ENCODE measurements at places on chromosomes 7 and 10.
A peak's percentile ranks its signal among the peaks of the same experiment; 100 is the strongest.

DNA sequence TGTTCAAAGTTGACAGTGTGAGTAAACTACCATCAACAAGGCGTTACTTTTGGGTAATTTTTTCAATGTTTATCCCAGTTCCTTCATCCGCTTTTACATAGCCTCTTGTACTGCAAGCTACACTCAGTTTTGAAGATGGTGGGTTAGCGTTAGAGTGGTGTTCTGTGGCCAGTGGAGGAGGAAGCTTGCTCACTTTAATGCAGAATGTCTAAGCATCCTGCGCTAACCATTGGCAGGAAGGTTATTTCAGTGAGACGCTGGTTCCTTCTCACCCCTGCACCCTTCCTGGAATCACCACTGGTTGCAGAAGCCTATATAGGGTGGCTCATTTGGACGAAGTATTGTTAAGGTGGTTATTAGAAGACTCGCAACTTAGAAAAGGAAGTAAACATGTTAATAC lies 159.1 kb downstream of the CELF2 start:
- H3K27ac ChIP-seq, result no peak overlapping the region
- H3K36me3 ChIP-seq, result peaks cover 79% of the 10 kb centered on the region
- DNase-seq, result peak; percentile 72
- H3K27me3 ChIP-seq, result no peaks in the 10 kb centered on the region
- peak overlapping the region; percentile 89 for H3K4me3 ChIP-seq

DNA sequence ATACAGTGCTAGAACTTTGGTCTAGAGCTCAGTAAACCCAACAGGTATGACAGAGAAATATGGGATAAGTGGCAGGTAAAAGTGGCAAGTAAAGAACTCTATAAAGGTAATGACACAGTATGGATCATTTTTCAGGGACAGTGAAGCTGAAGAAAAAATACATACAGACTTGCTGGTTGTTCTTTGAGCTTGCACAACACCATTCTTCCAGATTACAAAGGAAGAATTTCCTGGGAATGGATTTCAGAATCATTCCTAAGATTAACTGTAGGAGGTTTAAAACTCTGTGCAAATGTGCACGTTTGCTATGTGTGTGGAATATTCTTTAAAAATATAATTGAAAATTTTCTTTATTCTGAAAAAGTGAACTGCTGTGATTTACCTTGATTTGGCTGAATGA lies 36.0 kb downstream of the PHF14 start:
- no peak overlapping the region for H3K27ac ChIP-seq
- H3K36me3 ChIP-seq, result peaks cover 26% of the 10 kb centered on the region
- no peak overlapping the region for H3K4me3 ChIP-seq
- no peaks in the 10 kb centered on the region for H3K27me3 ChIP-seq
- DNase-seq, result no peak

- no peak overlapping the region for H3K4me3 ChIP-seq
- no peaks in the 10 kb centered on the region for H3K36me3 ChIP-seq
- no peak overlapping the region for H3K27ac ChIP-seq
- H3K4me1 ChIP-seq, result no peaks in the 10 kb centered on the region
- peak; percentile 31 for DNase-seq
- no peaks in the 10 kb centered on the region for H3K27me3 ChIP-seq
Measured at GRCh38 chr10:25226775-25227682, 52.2 kb downstream of the GPR158 start.

- peaks cover 54% of the 10 kb centered on the region for H3K4me1 ChIP-seq
- DNase-seq, result peak; percentile 82
- peaks cover 15% of the 10 kb centered on the region for H3K36me3 ChIP-seq
- peak within 1 kb of the TSS; percentile 89 for H3K27ac ChIP-seq
- peak within 1 kb of the TSS; percentile 91 for H3K4me3 ChIP-seq
Measured at GRCh38 chr10:22320591-22321155, at the start of gene BMI1. Gene BMI1, plus strand, starts transcription at chr10:22321099. Its CDS starts 5,351 bp downstream, at chr10:22326450.

DNA sequence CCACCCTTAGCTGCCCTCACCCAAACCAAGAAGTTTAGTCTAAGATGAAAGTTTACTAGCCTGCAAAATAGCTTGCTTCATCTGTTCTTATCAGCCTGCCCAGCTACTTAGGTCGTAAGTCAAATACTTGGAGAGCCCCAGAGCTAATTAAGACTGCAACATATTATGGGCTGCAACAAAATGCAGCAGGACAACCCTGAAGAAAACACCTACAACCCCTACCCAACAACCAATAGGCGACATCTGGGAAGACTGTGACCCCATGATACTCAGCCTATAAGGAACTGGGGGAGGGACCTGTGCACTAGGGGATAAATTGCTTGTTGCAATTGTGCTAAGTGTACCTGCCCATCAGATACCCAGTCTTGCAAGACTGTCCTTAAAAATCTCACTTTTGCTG lies 64.1 kb downstream of the LYZL2 start:
- H3K27ac ChIP-seq, result no peak overlapping the region
- H3K36me3 ChIP-seq, result no peaks in the 10 kb centered on the region
- H3K4me1 ChIP-seq, result peaks cover 7% of the 10 kb centered on the region
- peaks cover 13% of the 10 kb centered on the region for H3K27me3 ChIP-seq
- no peak for DNase-seq

GRCh38 chr7:39184391-39184790 lies 206.7 kb downstream of the POU6F2 start:
- H3K4me3 ChIP-seq, result no peak overlapping the region
- DNase-seq, result no peak
- no peaks in the 10 kb centered on the region for H3K4me1 ChIP-seq
- H3K27me3 ChIP-seq, result no peaks in the 10 kb centered on the region

DNA sequence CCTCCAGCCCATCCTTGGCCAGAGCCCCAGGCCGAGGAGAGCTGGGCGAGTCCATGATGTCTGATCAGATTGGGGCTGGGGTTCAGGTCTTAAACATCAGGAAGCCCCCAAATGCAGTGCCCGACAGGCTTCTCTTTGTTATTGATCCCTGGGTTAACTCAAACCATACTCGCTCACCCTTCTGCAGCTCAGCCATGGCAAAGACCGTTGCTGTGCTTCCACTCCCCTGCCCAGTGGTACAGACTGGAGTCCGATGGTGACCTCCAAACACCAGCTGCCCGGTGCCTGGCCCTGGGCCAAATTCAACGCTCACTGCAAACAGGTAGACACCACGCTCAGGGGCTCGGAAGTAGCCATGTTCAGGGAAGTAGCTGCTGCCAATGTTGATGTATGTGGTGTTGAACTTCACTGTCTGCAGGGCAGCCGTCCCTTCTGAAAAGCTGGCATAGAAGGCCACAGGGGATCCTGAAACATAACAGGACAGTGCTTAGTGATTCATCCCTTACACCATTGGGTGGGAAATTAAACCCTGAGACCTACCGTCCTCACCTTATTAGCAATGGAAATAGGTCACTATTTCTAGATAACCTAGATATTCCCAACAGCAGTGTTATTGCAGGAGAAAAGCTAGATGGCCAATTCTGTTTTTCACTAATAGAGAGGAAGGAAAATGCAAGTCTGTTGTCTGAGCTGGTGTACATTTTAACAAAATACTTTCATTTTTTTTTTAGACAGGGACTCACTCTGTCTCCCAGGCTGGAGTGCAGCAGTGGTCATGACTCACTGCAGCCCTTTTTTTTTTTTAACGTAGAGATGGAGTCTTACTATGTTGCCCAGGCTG lies 20.5 kb downstream of the MMRN2 start:
- no peak for DNase-seq
- H3K4me3 ChIP-seq, result no peak overlapping the region
- H3K36me3 ChIP-seq, result no peaks in the 10 kb centered on the region

DNA sequence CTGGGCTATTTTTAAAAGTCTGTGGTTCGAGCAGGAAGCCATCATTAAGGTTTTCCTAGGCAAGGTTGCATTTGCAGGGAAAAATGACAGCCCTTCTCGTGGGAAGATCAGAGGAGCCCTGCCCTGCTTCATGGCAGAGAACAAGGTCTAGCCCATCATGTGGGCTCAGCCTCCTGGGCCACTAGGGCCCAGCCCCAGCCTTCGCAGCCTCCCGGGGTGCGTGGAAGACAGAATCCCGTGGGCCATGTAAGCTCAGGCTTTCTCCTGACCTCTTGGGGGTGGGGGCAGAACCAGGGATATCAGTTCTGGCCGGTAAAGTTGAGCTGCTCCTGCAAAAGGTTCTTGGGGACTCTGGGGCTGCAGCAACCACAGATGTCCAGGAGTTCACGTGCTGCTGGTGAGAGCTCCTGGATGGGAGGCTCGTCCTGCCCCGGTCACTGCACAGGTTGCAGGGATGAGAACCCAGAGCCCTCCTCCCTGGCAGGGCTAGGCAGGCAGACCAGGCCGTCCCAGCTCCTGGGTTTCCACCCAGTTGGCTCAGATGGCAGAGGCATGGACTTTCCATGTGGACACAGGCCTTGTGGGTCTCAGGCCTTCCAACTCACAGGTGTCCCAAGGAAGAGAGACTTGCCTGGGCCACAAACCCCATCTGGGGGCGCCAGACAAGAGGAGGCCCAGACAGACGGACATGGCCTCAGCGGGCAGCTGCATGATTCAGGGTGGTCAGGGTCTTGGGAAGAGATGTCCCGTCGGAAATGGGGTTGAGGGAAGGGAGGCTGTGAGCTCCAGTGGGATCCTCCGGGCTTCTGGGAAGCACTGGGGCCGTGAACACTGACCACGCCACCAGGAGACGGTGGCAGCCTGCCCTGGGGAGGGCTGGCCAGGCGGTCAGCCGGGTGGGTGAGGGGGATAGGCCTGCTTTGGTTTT lies 126.2 kb downstream of the NEURL1 start:
- DNase-seq, result no peak
- H3K36me3 ChIP-seq, result no peaks in the 10 kb centered on the region
- H3K27ac ChIP-seq, result no peak overlapping the region
- no peaks in the 10 kb centered on the region for H3K27me3 ChIP-seq
- H3K4me1 ChIP-seq, result no peaks in the 10 kb centered on the region

- H3K36me3 ChIP-seq, result no peaks in the 10 kb centered on the region
- H3K4me3 ChIP-seq, result no peak overlapping the region
- H3K27me3 ChIP-seq, result peaks cover 26% of the 10 kb centered on the region
- no peak overlapping the region for H3K27ac ChIP-seq
- DNase-seq, result no peak
Measured at GRCh38 chr10:103262229-103262628, 14.7 kb upstream of the INA start.

GRCh38 chr7:98539865-98540264 lies 77.2 kb upstream of the NPTX2 start:
- no peaks in the 10 kb centered on the region for H3K4me1 ChIP-seq
- no peaks in the 10 kb centered on the region for H3K27me3 ChIP-seq
- no peak overlapping the region for H3K4me3 ChIP-seq
- no peak for DNase-seq
- H3K27ac ChIP-seq, result no peak overlapping the region
- no peaks in the 10 kb centered on the region for H3K36me3 ChIP-seq

DNA sequence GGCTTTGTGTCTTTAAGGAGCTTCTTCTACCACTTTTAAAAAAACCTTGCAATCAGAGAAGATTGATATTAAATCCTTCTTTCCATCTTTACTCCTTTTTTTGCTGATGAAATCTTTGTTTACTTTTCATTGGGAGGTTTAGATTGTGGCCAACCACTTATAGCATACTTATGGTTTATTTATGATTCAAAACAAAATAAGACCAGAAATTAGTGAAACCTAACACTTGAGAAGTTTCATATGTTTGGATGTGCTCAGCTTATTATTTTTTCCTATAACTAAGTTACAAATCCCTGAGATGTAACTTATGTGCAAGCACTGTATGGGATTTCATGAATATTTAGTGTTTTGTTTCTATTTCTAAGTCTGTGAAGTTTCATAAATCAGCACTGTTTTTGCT lies 13.5 kb upstream of the PRPS1L1 start:
- no peak overlapping the region for H3K27ac ChIP-seq
- DNase-seq, result no peak
- H3K4me1 ChIP-seq, result no peaks in the 10 kb centered on the region
- H3K36me3 ChIP-seq, result peaks cover 2% of the 10 kb centered on the region
- no peak overlapping the region for H3K4me3 ChIP-seq

DNA sequence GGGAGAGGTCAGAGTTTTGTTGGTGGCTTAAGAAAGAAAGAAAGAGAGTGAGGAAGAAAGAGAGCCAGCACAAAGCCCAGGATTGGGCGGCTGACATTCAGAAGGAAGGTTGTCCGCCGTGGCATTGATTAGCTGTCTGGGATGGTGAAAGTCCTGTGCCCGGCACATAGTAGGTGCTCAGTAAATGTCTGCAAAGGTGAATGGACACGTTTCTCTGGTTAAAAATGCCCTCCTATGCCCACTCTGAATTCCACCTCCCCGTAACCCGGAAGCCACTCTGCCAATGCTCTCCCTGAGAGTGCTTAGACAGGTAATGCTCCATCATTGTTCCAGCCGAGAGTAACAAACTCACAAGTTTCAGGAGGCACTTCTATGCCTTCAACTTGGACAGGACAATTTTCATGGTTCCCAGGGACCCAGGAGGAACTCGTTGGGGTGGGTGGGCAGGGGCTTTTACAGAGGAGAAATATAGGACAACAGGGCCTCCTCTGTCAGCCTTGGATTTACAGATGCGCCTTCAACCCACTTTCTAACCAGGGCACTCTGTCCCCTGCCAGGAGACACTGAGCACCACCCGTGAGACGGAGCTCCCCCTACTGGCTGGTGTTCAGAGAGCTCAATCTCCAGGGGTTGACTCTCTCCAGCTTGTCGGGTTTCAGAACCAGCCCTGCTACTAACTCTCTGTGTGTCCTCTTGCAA lies 411.5 kb upstream of the ZMIZ1 start:
- no peak overlapping the region for H3K27ac ChIP-seq
- peak; percentile 81 for DNase-seq
- H3K4me3 ChIP-seq, result no peak overlapping the region

DNA sequence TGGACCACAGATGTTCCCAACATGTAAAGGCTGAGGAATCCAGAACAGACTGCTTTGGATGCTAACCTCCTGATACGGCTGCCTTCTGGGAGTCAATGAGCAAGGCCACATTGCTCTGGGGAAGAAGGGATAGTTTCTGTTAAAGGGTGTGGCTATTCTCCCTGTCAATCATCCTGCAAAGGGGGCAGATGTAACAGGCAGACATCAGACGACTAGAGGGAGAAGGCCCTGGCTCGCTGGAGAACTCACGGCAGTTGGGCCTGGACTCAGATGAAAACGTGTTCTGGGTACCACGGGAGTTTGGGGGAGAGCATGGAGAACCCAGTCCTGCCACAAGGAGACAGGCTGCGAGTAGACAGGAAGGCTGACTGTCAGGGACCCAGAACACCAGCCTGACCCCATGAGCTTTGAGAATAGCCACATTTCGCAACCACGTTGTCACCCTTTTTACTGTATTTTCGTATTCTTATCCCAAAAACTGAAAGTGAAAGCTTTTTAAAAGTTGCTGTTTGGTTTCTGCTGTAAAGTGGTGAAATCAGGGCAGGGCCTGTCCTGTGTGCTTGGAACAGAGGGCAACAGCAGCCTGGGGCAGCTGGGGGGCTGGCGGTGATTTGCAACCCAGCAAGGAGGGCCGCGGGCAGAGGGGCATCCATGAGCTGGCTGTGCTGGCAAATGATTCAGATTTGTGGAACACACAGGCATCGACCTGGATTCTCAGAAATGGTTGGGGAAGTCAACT lies 95.3 kb downstream of the MYOF start:
- no peak overlapping the region for H3K4me3 ChIP-seq
- no peaks in the 10 kb centered on the region for H3K27me3 ChIP-seq
- DNase-seq, result peak; percentile 34
- peak overlapping the region; percentile 78 for H3K27ac ChIP-seq
- peaks cover 26% of the 10 kb centered on the region for H3K36me3 ChIP-seq

- no peaks in the 10 kb centered on the region for H3K27me3 ChIP-seq
- no peaks in the 10 kb centered on the region for H3K4me1 ChIP-seq
- no peak overlapping the region for H3K4me3 ChIP-seq
- no peak overlapping the region for H3K27ac ChIP-seq
- peaks cover 3% of the 10 kb centered on the region for H3K36me3 ChIP-seq
Measured at GRCh38 chr7:66297579-66297978, 92.4 kb downstream of the TPST1 start.

Data from activated CD4-positive, alpha-beta memory T cell treated with anti-CD3 and anti-CD28 coated beads for 36 hours (primary cell).